Fibroblast of skin of left quadriceps (primary cell): ENCODE measurements at places on chromosomes 3 and 15.

DNA sequence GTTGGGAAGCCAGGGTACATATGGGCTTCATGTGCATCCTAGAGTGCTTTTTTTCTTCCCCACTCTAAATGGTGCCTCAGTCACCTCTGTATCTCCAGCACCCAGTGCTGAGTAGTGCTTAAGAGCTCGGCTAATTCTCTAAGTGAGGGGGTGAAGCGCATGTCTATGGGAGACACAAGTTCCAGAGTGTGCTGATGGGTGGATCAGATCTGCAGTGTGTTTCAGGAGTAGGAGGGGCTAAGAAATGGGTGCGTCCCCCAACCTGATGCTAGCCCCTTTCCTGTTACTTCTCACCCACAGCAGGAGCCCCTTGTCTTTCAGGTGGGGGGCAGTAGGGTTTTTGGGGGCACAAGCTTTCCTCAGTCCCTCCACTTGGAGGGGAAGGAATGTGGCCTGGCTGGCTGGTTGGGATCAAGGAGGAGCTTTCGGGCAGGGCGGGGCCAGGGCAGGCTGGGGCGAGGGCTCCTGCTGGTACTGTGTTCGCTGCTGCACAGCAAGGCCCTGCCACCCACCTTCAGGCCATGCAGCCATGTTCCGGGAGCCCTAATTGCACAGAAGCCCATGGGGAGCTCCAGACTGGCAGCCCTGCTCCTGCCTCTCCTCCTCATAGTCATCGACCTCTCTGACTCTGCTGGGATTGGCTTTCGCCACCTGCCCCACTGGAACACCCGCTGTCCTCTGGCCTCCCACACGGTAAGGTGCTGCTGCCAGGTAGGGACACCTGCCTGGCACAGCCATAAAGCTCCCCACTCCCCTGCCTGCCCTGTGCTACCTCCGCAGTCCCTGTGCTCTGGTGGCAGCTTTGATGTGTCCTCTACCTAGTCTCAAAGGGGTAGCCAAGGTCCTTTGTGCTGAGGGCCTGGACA lies at the start of gene IL17RE:
TSS of gene IL17RE (plus strand) at position 477 of the 866 bp plus-strand sequence. CDS start at position 562, 85 bp downstream.
- DNase-seq, result no peak

GRCh38 chr3:49121132-49121736 lies 611 bp upstream of the USP19 start:
- DNase-seq, result no peak

DNA sequence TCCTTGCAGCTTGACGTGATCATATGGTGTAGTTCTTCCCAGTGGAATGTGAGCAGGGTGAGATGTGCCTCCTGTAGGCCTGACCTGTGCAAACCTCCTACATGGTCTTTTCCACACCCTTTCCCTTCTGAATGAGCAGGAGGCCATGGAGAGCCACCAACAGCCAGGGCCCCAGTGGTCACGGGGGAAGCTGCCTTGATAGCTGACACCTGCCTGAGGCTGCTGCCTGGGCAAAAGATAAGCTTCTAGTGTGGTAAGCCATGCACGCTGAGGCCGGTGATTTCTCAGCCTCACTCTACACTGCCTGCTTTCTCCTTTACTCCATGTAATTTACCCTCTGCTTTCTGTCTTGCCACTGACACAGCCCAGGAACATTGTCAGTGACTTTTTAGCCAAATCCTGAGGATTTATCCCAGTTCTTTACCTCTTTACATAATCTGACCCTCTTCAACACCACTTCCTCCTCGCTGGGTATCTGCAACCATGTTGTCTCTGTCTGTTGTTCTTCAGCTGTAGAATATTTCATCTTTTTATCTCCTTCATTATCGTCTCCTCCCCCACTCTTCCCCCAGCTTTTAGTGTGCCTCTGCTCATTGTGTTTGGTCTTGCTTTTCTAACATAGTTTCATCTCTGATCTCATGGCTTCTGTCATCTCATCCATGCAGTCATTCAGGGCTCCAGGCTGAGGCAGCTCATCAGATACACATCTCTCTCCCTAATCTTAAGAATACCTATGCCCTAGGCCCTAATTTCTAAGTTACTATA lies 11.2 kb upstream of the KBTBD12 start:
- no peak for DNase-seq

GRCh38 chr15:71051539-71051938 lies 63.7 kb upstream of the THSD4 start:
- no peak for DNase-seq

DNA sequence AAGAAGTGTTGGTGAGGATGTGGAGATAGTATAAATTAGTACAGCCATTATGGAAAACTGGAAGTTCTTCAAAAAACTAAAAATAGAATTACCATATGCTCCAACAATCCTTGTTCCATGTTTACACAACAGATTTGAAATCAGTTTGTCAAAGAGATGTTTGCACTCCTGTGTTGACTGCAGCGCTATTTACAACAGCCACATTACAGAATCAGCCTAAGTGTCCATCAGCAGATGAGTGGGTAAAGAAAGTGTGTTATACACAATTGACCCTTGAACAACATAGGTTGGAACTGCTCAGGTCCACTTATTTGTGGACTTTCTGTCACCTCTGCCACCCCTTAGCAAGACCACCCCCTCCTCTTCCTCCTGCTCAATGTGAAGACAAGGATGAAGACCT lies 34.7 kb downstream of the LMLN start:
- DNase-seq, result no peak

GRCh38 chr15:81024265-81024872 lies 23.6 kb downstream of the TLNRD1 start:
- DNase-seq, result no peak

GRCh38 chr15:52788099-52788986 lies 1.8 kb downstream of the ONECUT1 start:
- DNase-seq, result no peak

DNA sequence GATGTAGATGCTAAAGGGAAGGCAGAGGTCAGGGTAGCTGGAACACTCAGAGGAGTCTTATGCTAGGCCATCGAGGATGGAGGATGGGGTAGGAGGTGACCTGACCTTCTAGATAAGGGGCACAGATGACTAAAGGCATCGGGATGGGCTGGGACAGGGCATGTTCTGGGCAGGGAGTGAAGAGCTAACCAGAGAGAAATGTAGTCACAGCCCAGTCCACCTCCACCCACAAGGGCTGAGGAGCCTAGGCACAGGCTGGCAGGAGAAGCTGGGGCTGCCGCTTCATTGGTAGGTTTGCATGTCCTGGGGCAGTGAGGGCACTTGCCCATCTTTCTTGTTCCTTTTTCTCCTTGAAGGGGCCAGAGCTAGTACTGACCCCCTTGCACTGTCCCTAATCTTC lies 12.6 kb downstream of the CLK3 start:
- no peak for DNase-seq

DNA sequence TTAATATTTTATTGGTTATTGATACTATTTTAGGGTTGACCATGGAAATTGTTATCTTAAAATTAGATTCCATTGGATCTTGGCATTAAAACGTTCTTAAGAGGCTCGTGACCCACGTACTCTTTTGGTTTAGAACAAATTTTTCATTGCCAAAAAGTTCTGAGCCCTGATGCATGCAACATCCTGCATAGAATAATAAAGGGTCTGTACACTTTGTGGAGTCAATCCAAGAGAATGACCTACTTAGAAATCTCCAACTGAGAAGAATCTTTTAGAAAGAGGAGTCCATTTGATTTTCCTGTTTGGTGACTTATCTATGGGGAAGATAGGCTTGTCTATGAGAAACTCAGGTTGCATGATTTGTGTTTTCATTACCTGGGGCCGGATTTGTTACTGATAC lies 404.2 kb upstream of the RGMA start:
- no peak for DNase-seq

- DNase-seq, result no peak
Measured at GRCh38 chr15:35986191-35986721, 440.3 kb upstream of the DPH6 start.

DNA sequence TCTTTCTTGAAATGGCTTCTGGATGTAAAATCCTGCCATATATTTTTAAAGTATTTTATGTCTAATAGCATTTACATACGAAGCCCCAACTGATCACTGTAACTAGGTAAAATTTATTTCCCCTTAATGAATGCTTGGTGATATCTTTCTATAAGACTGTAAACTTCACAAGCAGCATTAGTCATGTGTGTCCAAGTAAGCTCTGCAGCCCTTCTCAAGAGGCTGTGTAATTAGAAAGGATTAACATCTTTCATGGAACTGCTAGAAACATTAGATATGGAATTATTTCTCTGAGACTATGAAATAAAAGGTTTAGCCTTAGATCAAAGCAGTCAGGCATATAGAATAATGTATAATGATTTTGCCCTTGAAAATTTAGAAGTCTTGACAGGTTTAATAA lies 143.3 kb downstream of the EPHA3 start:
- no peak for DNase-seq

DNA sequence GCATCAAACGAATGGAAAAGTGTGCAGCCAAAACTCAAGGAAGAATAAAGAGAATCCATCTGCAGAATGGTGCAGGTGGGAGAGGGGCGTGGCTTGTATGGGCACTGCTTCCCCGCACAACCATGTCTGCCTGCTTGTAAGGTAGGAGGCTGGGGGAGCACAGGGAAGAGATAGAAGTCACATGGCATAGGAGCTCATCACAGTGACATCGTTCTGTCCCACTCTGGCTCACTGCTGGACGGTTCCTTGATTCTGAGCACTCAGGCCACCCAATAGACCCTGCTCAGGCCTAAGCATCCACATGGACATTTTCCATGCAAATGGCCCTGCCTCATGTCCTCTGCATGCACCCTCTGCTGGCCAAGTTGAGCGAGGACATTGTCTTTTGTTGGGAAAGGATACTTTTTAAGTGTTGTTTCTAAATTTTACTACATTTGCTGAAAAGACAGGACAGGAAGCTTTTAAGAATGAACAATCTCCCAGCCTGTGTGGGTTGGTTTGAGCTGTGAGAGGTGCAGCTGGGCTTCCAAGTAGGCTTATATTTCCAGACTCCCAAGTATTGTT lies 3.1 kb downstream of the MYLK start:
- no peak for DNase-seq

DNA sequence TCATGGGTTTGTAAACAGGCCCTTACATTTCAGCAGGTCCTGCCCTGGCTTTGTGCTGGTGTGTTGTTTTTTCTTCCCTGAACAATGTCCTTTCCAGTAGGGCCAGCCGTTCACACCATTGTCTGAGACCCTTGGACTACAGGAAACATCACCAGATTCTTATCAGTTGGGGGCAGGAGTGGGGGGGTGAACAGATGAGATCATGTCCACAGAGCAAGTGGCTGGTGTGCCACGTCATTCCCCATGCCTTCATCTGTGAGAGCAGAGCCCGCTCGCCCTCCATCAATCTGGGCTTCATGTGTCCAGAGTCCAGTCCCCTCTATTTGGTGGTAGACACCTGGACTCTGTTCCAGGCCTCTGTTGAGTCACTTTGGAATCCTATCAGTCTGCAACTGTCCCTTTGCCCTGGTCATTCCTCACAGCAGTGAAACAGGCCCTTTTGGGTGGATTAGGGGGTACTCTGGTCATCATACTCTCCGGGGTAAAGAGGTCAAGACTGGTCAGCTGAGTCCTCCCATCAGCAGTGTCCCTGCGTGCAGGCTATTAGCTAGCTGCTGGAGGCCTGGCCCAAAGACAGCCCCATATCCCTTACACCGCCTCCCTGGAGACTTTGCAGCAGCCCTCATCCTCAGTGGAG lies 15.0 kb downstream of the SEMA3G start:
- no peak for DNase-seq

GRCh38 chr3:148315756-148316155 lies 381.9 kb upstream of the AGTR1 start:
- DNase-seq, result no peak

- peak; percentile 53 for DNase-seq
Measured at GRCh38 chr15:82849556-82850512, 40.4 kb downstream of the WHAMM start.

- DNase-seq, result no peak
Measured at GRCh38 chr3:158640646-158641045, 3.7 kb upstream of the GFM1 start.

- DNase-seq, result peak; percentile 66
Measured at GRCh38 chr3:154779571-154779970, 300.5 kb upstream of the MME start.

- no peak for DNase-seq
Measured at GRCh38 chr3:194833114-194833910, 147.6 kb downstream of the FAM43A start.
